Activated CD4-positive, alpha-beta T cell treated with anti-CD3 and anti-CD28 coated beads, Interleukin-2, amount 50 U/mL, for 24 hours (primary cell): ENCODE measurements at places on chromosomes 12 and 14.

- DNase-seq = no peak
Observed at GRCh38 chr12:49332891-49333371, 4.1 kb downstream of the C1QL4 start.

GRCh38 chr14:64082837-64083236 is 211.3 kb downstream of the ESR2 start:
- no peak for DNase-seq

GRCh38 chr12:49190974-49191373 is 2.1 kb upstream of the TUBA1A start:
- DNase-seq = no peak

DNA sequence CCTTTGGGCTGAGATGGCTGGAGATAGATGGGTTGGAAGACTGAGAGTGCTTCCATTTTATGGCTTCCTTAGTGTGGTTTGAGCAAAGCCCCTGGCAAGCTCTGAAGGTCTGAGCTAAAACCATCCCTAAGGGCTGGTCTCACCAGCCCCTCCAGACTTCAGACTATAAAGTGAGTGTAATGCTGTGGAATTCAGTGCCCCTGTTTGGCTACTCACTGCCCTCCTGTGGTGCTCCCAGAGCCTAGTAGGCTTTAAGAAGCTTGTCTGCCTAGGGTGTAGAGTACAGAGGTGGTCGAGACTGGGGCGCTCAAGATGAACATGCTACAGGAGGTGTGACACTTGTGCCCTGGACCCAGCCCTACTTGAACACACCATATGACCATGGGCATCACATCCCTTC is 246.7 kb upstream of the FKBP4 start:
- DNase-seq = no peak

- DNase-seq = no peak
Observed at GRCh38 chr12:107549651-107550480, 135.7 kb upstream of the PWP1 start.

- DNase-seq = no peak
Observed at GRCh38 chr12:88921890-88922532, 341.7 kb upstream of the KITLG start.

DNA sequence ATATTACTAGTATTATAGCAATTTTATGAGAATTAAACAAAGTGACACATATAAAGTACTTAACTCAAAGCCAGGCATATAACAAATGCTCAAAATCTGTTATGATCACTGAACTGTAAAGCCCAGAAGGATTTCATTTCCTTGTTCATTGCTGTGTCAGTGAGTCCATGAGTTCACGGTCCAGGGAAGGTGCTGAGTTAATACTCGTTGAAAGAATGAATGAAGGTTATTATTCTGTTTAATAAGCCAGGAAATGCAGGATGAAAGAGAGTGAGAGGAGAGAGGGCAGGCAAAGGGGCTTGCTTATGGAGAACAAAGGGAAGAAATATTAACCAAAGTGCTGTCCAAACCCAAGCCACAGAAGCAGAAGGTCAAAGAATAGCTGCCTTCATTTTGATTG is 40.2 kb upstream of the NT5DC3 start:
- DNase-seq = no peak

GRCh38 chr12:15494329-15495046 is 172.2 kb downstream of the PTPRO start:
- DNase-seq = no peak

GRCh38 chr12:71949646-71950045 is 11.0 kb downstream of the TPH2 start:
- DNase-seq = no peak

DNA sequence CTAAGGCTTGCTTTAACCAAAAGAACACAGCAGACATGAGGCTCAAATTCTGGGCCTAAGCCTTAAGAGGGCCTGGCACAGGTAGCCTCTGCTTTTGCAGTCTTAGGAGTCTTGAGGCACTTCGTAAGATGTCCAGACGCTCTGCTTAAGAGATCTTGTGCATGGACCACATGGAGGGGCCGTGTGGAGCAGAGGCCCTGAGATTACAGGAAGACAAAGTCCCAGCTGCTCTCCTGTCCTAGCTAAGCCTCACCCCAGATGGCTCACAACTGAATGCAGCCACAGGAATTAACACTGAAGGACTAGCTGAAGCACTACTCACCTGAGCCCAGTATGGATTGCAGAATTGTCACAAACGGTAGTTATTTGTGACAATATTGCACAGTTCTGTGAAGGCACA is 446.0 kb downstream of the PDZRN4 start:
- no peak for DNase-seq

GRCh38 chr12:40107098-40107802 is 1.4 kb upstream of the SLC2A13 start:
- peak; percentile 87 for DNase-seq

DNA sequence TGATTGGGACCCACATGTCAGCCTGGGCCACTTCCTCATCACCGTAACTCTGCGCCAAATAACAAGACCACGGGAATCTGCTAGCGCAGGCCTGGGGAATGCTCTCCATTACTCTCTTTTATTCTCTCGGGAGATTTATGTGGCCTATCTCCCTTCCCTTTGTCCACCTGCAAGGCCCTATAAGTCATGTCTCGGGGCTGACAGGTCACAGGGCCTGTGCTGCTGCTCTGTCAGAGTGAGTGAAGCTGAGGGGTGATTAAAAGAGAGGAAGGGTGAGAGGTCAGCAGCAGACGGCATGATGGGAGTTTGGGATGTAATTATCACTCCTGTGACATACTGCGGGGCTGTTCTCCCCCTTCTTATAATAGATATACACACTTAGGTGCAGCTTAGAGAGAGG is 26.2 kb upstream of the GPATCH2L start:
- DNase-seq = no peak

DNA sequence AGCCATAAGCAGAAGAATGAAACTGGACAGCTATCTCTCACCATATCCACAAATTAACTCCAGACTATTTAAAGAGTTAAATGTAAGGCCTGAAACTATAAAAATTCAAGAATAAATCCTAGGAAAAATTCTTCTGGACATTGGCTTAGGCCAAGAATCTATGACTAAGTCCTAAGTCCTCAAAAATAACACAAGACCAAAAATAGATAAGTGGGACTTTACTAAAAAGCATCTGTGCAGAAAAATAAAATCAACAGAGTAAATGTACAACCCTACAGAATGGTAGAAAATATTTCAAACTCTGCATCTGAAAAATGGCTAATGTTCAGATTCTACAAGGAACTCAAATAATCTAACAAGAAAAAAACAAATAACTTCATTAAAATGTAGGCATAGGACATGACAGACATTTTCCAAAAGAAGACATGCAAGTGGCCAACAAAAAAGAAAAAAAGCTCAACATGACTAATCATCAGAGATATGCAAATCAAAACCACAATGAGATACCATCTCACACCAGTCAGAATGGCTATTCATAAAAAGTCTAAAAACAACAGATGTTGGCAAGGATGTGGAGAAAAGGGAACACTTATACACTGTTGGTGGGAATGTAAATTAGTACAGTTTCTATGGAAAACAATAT is 61.0 kb upstream of the PPFIA2 start:
- no peak for DNase-seq

- no peak for DNase-seq
Observed at GRCh38 chr14:54354096-54354495, 42.7 kb upstream of the CDKN3 start.

GRCh38 chr12:66170606-66171005 is 810 bp upstream of the TMBIM4 start:
- DNase-seq = no peak

- DNase-seq = no peak
Observed at GRCh38 chr12:128743916-128744315, 79.8 kb downstream of the SLC15A4 start.

DNA sequence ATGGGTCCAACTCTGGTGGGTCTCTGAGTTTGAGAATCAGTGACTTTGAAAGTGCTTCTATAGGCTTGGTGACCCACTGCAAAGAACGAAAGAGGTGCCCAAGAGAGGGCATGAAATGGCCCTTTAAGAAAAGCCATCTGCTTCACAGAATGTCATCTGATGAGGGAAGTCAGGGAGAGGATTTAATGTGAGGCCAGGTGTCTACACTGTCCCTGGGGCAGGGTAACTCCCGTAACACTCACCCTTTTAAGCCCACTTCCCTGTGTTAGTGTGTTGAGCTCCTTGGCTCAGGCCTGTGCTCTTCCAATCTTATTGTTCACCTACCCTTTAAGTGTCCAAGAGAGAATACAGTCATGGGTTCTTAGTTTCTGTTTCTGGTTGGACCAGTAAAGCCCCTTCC is 16.4 kb upstream of the SRSF5 start:
- no peak for DNase-seq

DNA sequence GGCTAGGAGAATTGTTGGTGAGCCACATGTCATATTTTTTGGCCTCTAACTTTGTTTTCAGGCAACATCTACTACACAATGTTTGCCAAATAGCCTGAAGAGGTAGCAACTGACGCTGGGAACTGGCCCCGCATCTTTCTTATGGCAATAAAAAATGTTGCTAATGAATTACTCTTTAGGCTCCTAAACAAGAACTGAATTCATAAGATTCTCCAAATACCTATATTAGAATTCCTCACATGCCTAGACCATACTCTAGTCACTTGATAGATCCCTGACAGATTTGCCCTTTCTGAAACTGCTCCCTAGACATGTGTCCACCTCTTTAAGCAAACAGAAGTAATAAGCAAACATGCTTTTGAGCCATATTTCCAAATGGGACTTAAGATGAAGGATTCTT is 209.0 kb upstream of the ATXN7L3B start:
- no peak for DNase-seq

- DNase-seq = no peak
Observed at GRCh38 chr12:93483151-93483807, 16.0 kb downstream of the MRPL42 start.

GRCh38 chr12:115583591-115583990 is 693.9 kb downstream of the MED13L start:
- no peak for DNase-seq

- DNase-seq = peak; percentile 49
Observed at GRCh38 chr14:80959496-80959895, 4.1 kb downstream of the TSHR start.

GRCh38 chr14:20377171-20377570 is 33.7 kb downstream of the PARP2 start:
- DNase-seq = no peak

DNA sequence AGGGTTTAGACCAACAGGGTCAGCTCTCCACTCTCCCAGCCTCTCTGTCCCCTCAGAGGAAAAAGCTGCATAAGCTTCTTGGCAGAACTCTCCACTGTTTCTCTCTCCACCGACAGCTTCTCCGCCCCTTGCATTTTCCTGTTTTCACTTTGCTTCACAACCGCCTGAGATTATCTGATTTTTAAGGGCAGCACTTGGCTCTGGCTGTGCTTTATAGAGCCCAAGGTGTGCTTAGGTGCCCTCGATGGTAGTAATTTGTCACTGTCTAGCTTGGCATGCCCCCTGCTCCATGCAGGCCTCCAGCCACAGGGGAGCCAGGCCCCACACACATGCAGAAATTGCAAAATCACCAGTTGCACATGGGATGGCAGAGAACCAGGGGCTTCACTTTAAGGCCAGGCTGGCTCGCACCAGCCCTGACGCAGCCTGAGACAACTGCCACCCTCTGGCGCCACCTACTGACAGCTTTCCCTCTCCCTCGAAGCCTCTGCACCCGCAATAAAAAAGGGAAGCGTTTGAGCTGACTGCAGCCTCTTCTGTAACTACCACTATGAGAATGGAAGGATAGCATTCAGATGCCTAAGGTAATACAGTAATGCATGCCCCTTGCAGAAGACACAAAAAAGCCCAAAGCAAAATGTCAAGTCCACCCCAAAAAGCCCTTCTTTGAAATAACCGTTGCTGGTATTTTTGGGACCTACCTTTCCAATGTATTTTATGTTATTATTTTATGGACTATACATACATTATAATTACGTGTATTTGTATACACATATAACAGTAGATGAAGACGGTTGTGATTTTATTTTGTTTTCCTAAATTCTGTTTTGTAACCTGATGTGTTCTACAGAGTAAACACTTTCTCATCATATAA is 32.0 kb upstream of the RIMBP2 start:
- DNase-seq = peak; percentile 56

DNA sequence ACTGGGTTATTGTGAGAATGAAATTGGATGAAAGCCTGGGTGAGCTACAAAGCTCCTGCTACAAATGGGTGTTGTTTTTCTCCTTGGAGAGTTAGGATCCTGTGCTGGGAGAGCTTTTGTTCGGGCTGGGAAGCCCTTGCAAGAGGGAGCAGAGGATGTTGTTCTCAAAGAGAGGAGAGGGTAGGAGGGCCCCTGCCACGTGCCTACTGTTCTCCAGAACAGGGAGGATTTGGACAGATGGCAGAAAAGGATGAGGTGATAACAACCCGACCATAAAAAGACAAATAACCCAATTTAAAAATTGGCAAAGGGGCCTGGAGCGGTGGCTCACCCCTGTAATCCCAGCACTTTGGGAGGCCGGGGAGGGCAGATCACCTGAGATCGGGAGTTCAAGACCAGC is 68.8 kb downstream of the GALNT16 start:
- no peak for DNase-seq

GRCh38 chr14:59490756-59491155 is 6.4 kb downstream of the JKAMP start:
- DNase-seq = no peak

GRCh38 chr14:30608533-30609006 is 13.5 kb upstream of the SCFD1 start:
- no peak for DNase-seq

DNA sequence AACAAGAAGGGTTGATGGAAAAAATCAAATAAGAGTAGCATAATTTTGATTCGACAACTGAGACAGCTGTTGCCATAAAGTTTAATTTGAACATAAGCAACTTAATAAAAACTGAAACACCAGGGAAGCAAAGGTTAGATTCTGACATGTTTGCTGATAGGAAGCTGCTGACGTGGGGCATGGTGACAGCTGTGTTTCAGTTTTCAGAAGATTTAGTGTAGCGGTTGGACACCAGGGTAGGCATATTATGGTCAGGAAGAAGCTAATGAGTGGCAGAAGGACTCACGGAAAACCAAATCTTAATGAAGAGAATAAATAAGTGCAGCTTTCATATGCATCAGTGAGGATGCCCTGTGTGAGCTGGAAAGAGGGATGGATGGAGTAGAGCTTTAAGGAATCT is 336.7 kb upstream of the RPL10L start:
- no peak for DNase-seq

GRCh38 chr12:110613071-110613770 is 708 bp upstream of the TCTN1 start:
- no peak for DNase-seq

- no peak for DNase-seq
Observed at GRCh38 chr14:33972583-33973081, 21.8 kb upstream of the EGLN3 start.

- DNase-seq = no peak
Observed at GRCh38 chr12:53098354-53098981, 1.0 kb downstream of the IGFBP6 start.

- DNase-seq = no peak
Observed at GRCh38 chr14:75909630-75910029, 72.2 kb downstream of the TGFB3 start.

DNA sequence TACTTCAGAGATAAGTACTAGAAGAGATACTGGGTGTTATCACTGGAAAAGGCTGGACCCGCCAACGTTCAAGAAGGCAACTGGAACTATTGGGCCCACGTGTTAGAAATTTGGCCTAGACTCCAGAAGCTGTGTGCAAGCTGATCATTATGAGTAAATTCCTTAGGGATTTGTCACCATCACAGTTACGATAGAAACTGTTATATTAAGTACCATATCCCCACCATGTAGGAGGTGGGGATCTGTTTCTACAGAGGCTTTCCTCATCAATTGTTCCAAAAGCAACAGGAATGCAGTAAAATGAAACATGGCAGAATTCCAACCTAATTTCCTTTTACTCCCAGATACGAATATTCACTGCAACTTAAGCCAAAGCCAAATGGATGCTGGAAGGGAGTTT is 170.7 kb downstream of the NOVA1 start:
- DNase-seq = no peak
